ENCODE measurements at places on chromosomes 4 and X.

GRCh38 chrX:15269618-15270521 is at the start of gene ASB9:
TSS of gene ASB9 (minus strand) at chrX:15270083. CDS start at chrX:15269874, 209 bp downstream.
- no peaks in the 10 kb centered on the region for H3K4me1 ChIP-seq
- H3K36me3 ChIP-seq, result no peaks in the 10 kb centered on the region
- no peak within 1 kb of the TSS for H3K4me3 ChIP-seq
- no peak within 1 kb of the TSS for H3K27ac ChIP-seq

DNA sequence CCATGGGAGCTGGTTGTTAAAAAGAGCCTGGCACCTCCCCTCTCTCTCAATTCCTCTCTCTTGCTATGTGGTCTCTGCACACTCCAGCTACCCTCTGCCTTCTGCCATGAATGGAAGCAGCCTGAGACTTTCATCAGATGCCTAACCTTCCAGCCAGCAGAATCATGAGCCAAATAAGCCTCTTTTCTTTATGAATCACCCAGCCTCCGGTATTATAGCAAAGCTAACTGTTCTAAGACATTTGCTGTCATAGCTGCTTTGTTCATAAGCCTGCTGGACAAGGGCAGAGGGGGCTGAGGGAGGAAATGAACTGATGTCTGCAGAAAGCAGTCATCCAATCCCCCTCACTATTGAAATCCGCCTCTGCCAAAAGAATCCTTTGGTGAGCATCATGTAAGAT is 196.7 kb downstream of the ZNF330 start:
- no peaks in the 10 kb centered on the region for H3K27me3 ChIP-seq
- no peaks in the 10 kb centered on the region for H3K36me3 ChIP-seq
- no peak overlapping the region for H3K4me3 ChIP-seq
- H3K4me1 ChIP-seq, result peaks cover 10% of the 10 kb centered on the region
- no peak overlapping the region for H3K27ac ChIP-seq

DNA sequence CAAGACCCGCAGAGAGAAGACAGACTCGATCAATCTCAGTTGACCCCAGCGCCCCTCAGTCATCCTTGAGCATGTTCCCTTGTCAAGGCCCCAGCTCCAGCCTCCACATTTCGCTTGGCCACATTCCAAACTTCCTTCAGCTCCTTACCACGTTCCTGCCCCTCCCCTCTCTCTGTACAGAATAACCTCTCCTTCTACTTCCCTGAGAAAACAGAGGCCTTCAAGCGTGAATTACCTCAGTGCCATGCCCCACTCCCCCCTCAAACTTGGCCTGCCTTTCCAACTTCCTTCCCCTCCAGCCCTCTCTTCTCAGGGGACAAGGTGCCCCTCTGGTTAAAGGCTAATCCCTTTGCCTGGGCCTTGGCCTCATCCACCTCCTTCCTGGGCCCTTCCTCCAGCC is 3.2 kb upstream of the RIPPLY1 start:
- no peak overlapping the region for H3K4me3 ChIP-seq
- H3K4me1 ChIP-seq, result peaks cover 6% of the 10 kb centered on the region
- no peaks in the 10 kb centered on the region for H3K27me3 ChIP-seq
- DNase-seq, result no peak

DNA sequence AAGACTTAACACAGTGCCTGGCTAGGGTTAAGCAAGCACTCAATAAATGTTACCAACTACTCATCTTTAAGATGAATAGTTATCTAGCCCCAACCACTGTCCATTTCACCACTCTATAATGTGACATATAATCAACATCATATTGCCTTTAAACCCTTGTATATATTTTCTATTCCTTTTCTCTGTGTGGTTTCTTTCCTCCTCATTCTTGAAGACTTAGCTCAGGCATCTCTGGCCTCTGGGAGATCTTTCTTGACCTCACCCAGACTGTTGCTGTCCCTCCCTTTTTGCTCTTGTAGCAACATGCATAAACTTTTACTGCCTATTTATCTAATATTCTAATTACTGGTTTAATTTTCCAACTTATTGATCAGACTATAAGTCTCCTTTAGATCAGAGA is 249.9 kb upstream of the MAB21L2 start:
- H3K4me3 ChIP-seq, result no peak overlapping the region
- H3K27ac ChIP-seq, result no peak overlapping the region
- H3K4me1 ChIP-seq, result no peaks in the 10 kb centered on the region
- no peaks in the 10 kb centered on the region for H3K36me3 ChIP-seq
- no peaks in the 10 kb centered on the region for H3K27me3 ChIP-seq

DNA sequence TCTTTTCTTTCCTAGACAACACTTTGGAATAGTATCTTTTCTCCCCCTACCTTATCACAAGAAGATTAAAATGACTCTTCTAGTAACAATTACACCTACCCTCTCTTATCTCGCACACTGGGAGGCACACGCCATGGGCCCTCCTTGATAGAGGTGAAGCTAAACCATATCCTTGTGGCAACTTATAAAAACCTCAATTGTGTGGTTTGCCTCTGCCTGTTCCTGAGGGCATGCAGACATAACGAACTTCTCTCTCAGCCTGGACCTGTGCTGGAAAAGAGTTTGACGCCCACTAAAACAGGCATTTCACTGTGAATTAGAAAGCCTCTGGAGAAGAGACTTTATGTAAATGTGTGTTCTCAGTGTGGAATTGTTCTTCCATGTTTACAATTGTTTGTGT is 141.2 kb downstream of the NDST3 start:
- H3K36me3 ChIP-seq, result no peaks in the 10 kb centered on the region
- no peak overlapping the region for H3K27ac ChIP-seq
- H3K4me3 ChIP-seq, result no peak overlapping the region
- no peaks in the 10 kb centered on the region for H3K4me1 ChIP-seq
- no peaks in the 10 kb centered on the region for H3K27me3 ChIP-seq

- no peaks in the 10 kb centered on the region for H3K4me1 ChIP-seq
- H3K4me3 ChIP-seq, result no peak overlapping the region
- DNase-seq, result no peak
- no peaks in the 10 kb centered on the region for H3K27me3 ChIP-seq
These were observed 119.0 kb upstream of the SLC6A14 start for GRCh38 chrX:116317409-116317808.

Measured in tibial artery (tissue), 4 donors.